ENCODE measurements at places on chromosomes 3 and 15.

DNA sequence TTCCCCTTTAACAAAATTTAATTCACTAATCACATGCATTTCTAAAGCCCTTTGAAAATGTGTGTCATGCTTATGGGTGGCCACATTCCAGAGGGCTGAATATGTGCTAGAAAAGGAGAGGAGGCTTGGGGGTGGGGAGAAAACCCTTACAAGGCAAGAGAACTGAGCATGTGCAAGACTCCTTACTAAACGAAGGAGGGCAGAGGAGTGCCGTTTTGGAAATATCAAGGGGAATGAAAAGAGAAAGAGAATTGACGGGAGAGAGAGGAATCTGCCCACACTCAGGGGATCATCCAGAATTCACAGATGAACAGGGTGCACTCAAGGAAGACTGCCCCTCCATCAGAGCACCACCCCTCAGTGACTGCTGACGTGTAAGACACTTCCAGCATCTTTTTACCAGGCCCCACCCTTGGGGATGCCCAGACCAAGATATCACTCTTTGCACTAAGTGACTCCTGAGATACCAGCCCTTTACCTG is 37.9 kb upstream of the TSC22D2 start:
- H3K36me3 ChIP-seq, result no peaks in the 10 kb centered on the region
- no peaks in the 10 kb centered on the region for H3K27me3 ChIP-seq
- no peak overlapping the region for H3K4me3 ChIP-seq
- no peak for DNase-seq

GRCh38 chr3:106086636-106087035 is 217.8 kb upstream of the CBLB start:
- H3K27ac ChIP-seq, result no peak overlapping the region
- no peaks in the 10 kb centered on the region for H3K36me3 ChIP-seq
- H3K4me1 ChIP-seq, result no peaks in the 10 kb centered on the region
- H3K27me3 ChIP-seq, result no peaks in the 10 kb centered on the region
- no peak for DNase-seq

- no peaks in the 10 kb centered on the region for H3K4me1 ChIP-seq
- H3K27me3 ChIP-seq, result no peaks in the 10 kb centered on the region
- no peaks in the 10 kb centered on the region for H3K36me3 ChIP-seq
Measured at GRCh38 chr3:116864590-116864927, 155.0 kb downstream of the TUSC7 start.

- H3K4me3 ChIP-seq, result no peak overlapping the region
- no peaks in the 10 kb centered on the region for H3K4me1 ChIP-seq
- H3K27ac ChIP-seq, result no peak overlapping the region
- no peaks in the 10 kb centered on the region for H3K36me3 ChIP-seq
Measured at GRCh38 chr3:119149484-119149883, 3.5 kb downstream of the TEX55 start.

DNA sequence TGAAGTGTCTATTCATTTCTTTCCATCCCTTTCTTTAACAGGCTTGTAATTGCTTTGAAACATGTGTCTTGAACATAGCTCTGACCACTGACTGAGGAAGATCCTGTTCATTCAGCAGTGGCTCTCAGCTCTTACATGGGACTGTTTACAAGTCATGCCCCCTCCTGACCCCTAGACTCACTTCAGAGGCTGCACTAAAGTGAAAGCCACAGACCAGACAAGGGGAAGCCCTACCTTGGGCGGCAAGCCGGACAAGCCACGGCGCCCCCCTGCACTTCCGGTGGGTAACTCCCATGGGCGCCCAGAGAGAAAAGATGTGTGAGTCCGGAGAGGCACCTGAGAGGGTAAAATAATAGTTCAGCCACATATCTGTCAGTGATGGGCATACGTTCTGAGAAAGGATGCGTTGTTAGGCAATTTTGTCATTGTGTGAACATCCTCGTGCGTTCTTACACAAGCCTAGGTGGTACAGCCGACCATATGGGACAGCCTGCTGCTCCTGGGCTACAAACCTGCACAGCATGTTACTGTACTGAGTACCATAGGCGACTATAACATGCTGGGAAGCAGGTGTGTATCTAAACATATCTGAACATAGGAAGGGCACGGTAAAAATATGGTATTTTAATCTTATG is 116.2 kb downstream of the CHSY1 start:
- no peak overlapping the region for H3K27ac ChIP-seq

- DNase-seq, result no peak
- H3K4me3 ChIP-seq, result no peak overlapping the region
- no peaks in the 10 kb centered on the region for H3K4me1 ChIP-seq
- H3K27me3 ChIP-seq, result no peaks in the 10 kb centered on the region
- no peak overlapping the region for H3K27ac ChIP-seq
- no peaks in the 10 kb centered on the region for H3K36me3 ChIP-seq
Measured at GRCh38 chr3:113287111-113287802, 75.9 kb downstream of the BOC start.

GRCh38 chr15:99433026-99433756 is 132.6 kb upstream of the MEF2A start:
- peaks cover 26% of the 10 kb centered on the region for H3K4me1 ChIP-seq
- H3K27ac ChIP-seq, result no peak overlapping the region
- no peaks in the 10 kb centered on the region for H3K27me3 ChIP-seq
- no peaks in the 10 kb centered on the region for H3K36me3 ChIP-seq
- no peak for DNase-seq

DNA sequence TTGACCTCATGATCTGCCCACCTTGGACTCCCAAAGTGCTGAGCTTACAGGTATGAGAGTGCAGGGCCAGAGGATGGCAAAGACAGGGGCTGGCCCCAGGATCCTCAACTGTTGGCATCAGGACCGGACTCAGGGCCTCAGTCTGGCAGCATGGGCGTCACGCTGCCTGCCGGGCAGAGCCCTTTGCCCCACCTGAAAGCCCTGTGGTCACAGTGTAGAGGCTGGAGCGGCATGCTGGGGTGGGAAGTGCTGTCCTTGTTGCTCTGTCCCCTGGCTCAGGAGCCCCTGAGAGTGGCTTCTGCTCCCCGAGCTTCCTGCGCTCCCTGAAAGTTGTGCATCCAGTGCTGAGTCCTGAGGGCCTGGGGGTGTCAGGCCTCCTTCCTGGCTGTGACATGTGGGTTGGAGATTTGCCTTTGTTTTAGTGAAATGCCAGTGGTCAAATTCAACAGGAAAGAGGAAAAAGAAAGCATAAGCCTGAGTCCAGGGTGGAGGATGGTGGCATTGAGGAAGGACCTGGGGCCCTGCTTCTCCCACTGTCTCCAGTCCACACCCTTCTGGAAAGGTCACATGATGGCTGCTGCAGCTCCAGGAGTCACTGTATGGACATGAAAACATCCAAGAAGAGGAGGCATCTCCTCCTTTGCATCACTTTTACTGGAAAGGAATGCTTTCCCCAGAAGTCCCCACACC is 147.2 kb downstream of the OR4M2 start:
- no peaks in the 10 kb centered on the region for H3K27me3 ChIP-seq
- no peak overlapping the region for H3K4me3 ChIP-seq
- H3K36me3 ChIP-seq, result no peaks in the 10 kb centered on the region
- no peak for DNase-seq

DNA sequence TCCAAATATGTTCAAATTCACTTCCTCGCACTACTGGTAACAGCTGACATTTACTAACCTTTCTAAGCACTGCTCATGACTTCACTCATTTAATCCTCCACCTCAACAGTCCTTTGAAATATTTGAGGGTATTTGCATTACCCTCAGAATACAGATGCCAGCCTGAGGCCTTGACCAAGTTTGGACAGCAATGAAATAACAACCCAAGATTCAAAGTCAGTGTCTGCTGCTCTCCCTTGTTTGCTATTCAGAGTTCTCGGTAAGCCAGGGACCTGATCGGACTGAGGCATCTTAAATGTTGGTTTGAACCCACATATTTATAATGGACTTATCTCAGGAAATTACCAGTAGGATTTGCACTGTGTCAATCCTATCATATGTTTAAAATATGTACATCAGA is 19.9 kb upstream of the SNRK start:
- H3K27me3 ChIP-seq, result no peaks in the 10 kb centered on the region
- no peaks in the 10 kb centered on the region for H3K36me3 ChIP-seq
- H3K4me3 ChIP-seq, result no peak overlapping the region
- H3K4me1 ChIP-seq, result no peaks in the 10 kb centered on the region

DNA sequence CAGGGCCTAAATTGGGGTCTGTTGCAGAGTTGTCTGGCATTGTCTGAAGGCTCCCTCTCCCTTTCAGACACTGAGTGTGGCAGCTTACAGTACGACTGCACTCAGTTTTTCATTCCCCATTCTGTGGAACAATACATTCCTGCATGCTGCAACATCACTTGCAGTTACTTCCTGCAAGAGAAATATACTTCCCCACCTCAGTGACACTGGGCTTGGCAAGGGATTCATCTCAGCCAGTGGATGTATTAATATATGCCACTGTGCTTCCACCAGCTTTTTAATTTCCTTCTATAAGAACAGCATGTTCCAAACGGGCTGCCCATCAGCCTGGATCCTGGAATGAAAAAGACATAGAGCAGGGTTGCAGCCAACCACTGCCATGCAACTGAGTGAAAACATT is 23.1 kb downstream of the B3GALNT1 start:
- no peak overlapping the region for H3K4me3 ChIP-seq
- H3K36me3 ChIP-seq, result no peaks in the 10 kb centered on the region
- DNase-seq, result no peak
- no peak overlapping the region for H3K27ac ChIP-seq
- no peaks in the 10 kb centered on the region for H3K27me3 ChIP-seq

DNA sequence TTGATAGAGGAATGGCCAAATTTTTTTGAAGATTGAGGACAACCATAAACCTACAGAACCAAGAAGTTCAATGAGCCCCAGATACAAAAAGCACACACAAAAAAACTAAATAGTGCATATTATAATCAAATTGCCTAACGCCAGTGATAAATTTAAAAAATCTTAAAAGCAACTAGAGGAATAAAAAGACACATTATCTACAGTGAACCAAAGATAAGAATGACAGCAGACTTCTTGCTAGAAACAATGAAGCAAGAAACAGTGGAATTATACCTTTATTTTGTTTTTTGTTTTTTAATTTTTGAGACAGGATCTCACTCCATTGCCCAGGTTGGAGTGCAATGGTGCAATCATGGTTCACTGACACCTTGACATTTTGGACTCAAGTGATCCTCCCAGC is 9.9 kb upstream of the SAMD7 start:
- DNase-seq, result no peak
- no peak overlapping the region for H3K27ac ChIP-seq
- H3K4me3 ChIP-seq, result no peak overlapping the region
- H3K4me1 ChIP-seq, result no peaks in the 10 kb centered on the region

- H3K27me3 ChIP-seq, result peaks cover 3% of the 10 kb centered on the region
- no peak overlapping the region for H3K4me3 ChIP-seq
- no peak for DNase-seq
- no peaks in the 10 kb centered on the region for H3K4me1 ChIP-seq
- H3K27ac ChIP-seq, result no peak overlapping the region
Measured at GRCh38 chr15:49674370-49674769, 53.5 kb downstream of the DTWD1 start.

- no peaks in the 10 kb centered on the region for H3K36me3 ChIP-seq
- no peak overlapping the region for H3K4me3 ChIP-seq
- H3K4me1 ChIP-seq, result no peaks in the 10 kb centered on the region
- H3K27me3 ChIP-seq, result no peaks in the 10 kb centered on the region
- H3K27ac ChIP-seq, result no peak overlapping the region
Measured at GRCh38 chr15:27583651-27584050, 515.5 kb downstream of the OCA2 start.

DNA sequence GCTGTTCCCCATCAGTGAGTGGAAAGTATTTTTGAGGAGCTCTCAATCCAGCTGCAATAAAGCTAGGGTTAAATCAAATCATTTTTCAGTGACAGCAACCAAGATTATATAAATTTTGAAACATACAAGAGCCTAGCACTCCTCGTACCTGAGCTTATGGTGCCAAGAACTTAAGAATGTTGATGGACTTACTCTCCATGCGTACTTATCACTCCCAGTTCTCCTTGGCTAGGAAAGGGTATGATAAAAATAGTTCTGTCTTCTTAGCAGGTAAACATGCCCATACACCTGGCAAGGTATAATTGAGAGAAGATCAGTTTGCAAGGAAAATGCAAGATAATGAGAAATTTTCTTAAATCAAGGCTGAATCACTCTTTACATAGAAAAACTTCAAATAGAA is 64.5 kb upstream of the SEMA6D start:
- H3K4me1 ChIP-seq, result no peaks in the 10 kb centered on the region
- H3K27ac ChIP-seq, result no peak overlapping the region
- no peaks in the 10 kb centered on the region for H3K36me3 ChIP-seq
- no peak for DNase-seq
- no peak overlapping the region for H3K4me3 ChIP-seq

- H3K27ac ChIP-seq, result no peak overlapping the region
- H3K27me3 ChIP-seq, result peaks cover 4% of the 10 kb centered on the region
- no peaks in the 10 kb centered on the region for H3K36me3 ChIP-seq
- no peak for DNase-seq
Measured at GRCh38 chr3:64494526-64494925, 193.3 kb downstream of the ADAMTS9 start.

DNA sequence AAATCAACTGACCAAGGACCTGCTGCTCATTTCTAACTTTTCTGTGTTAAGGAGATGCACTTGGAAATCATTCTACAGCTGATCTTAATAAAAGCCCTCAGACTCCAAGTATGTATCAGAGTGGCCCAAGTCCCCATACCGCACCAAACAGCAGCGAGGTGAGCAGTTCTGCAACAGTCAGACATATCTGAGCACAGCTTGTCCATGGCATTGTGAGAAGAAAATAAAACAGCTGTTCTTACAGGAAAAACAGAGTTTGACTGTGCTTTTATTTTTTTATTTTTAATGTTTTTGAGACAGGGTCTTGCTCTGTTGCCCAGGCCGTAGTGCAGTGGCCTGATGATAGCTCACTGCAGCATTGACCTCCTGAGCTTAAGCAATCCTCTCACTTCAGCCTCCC is 131.8 kb downstream of the ADAMTS9 start:
- H3K36me3 ChIP-seq, result no peaks in the 10 kb centered on the region
- DNase-seq, result no peak
- H3K27me3 ChIP-seq, result no peaks in the 10 kb centered on the region
- no peaks in the 10 kb centered on the region for H3K4me1 ChIP-seq

DNA sequence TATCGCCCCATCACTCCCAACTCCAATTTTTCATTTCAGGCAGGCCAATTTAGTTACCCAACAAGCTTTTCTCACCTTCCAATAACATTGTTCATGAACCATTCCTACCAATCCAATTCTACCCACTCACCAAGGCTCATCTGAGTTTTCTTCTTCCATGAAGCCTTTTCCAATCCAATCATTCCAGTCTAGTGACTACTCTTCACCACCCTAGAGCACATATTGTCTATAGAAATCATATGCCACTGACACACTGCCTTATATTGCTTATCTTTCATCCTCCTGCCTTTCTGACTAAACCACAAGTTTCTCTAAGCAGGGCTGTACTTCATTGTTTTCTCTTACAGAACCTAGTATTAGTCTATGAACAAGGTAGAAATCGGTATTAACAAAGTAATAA is 11.4 kb downstream of the CCDC14 start:
- no peaks in the 10 kb centered on the region for H3K27me3 ChIP-seq
- no peaks in the 10 kb centered on the region for H3K4me1 ChIP-seq
- no peaks in the 10 kb centered on the region for H3K36me3 ChIP-seq
- DNase-seq, result no peak
- no peak overlapping the region for H3K4me3 ChIP-seq
